ENCODE measurements at places on chromosomes 3 and 15. TPM values are rescaled to one million over a fixed set of nuclear protein-coding genes. Genes with fewer than 3 reads are reported as not detected.
A peak's percentile ranks its signal among the peaks of the same experiment; 100 is the strongest.

DNA sequence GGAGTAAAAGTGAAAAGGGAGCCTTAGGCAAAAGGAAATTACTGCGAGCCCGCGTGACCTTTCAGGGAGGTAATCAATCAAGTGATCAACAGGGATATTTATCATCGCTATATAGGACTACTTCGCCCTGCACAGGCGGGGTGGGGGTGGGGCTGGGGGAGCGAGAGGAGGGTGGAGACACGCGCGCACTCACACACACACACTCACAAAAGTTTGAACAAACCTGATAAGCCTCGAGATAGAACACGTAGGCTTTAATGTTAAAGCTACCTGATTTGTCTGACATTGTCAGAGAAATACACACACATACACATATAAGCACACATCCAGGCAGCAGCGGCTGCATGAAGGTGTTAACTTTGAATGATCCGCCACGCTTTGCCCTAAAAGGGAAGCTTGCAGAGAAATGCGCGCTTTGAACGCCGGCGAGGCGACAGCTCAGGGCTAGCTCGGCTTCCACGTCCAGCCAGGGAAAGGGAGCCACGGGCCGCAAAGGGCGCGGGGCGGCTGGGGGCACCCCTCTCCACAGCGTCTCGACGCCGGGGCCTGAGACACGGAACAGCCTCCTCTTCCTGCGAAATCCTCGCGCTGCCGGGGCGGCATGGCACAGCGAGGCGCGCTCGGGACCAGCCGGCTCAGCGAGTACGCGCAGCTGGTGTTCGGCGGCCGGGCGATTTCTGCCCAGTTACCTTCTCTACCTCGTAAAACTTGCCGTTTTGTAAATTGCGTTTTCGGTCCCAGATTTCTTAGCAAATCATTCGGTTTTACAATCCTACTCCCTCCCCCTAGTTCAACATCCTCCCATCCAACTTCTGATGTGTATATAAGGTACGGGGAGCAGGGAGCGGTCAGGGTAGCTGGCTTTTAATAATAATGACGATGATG lies 4.8 kb upstream of the MECOM start:
- peak; percentile 80 for DNase-seq
- peak overlapping the region; percentile 77 for H3K4me3 ChIP-seq
- H3K4me1 ChIP-seq: peaks cover 4% of the 10 kb centered on the region

- H3K27ac ChIP-seq: no peak overlapping the region
- H3K27me3 ChIP-seq: no peaks in the 10 kb centered on the region
- no peaks in the 10 kb centered on the region for H3K36me3 ChIP-seq
- DNase-seq: no peak
These were observed 42.5 kb upstream of the SPTSSB start for GRCh38 chr3:161413855-161414210.

GRCh38 chr15:65884511-65884910 lies 15.2 kb downstream of the RAB11A start:
- no peaks in the 10 kb centered on the region for H3K27me3 ChIP-seq
- DNase-seq: no peak
- H3K27ac ChIP-seq: no peak overlapping the region
- peaks cover 99% of the 10 kb centered on the region for H3K36me3 ChIP-seq
- H3K4me3 ChIP-seq: no peak overlapping the region

DNA sequence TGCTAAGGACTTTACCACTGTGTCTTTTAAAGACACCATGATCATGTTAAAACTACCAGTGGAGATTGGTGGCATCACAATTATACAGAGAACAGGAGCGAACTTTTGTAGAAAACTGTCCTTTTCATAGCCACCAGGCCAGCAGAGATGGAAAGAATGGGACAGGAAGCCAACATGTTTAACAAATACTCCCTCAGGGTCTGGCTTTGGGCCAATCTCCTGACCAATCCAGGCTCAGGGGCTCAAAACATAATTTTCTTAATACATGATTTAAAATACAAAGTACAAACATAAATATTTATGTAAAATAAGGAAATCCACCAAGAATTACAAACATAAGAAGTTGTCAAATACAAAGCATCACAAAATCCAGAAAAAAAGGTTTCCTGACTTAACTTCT lies 266.0 kb downstream of the VPS13C start:
- no peak overlapping the region for H3K4me3 ChIP-seq
- no peaks in the 10 kb centered on the region for H3K4me1 ChIP-seq
- no peak overlapping the region for H3K27ac ChIP-seq
- no peaks in the 10 kb centered on the region for H3K27me3 ChIP-seq
- DNase-seq: no peak

DNAJA4 gene
- total RNA-seq: 18.6 TPM

DNA sequence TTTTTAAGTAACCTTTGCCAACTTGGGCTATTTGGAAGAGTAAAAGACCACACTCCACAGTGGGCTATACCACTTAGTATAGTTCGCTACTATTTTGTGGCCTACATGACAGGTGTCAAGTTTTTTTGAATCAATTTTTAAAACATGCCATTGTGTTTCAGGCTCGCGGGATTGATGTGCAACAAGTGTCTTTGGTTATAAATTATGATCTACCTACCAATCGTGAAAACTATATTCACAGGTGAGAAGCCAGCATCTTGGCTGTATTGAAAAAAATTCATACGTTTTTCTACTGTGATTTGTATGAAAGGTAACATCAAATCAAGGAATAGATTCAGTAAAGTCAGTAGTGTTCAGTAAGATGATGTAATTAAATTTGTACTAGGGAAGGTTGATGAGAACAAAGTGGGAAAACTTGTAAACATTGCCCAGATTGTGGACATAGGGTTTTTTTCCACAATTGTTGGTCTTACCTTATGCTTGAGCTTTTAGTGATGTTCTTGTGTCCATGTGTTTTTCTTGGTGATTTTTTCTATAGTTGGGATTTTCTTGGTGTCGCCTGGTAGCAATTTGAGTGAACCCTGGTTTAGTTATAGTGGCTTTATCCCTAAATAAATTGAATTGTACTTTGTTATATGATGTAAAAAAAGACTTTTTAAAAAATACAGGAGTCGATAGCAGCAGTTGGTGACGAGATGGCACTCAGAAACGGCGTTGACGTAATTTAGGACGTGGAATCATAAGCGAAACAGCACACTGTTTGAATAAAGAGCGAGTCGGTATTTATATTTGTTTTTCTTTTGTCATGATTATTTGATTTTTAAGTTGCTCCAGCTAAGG lies 4.5 kb downstream of the EIF4A2 start:
- no peak overlapping the region for H3K27ac ChIP-seq
- H3K36me3 ChIP-seq: peaks cover 81% of the 10 kb centered on the region
- DNase-seq: no peak
- H3K27me3 ChIP-seq: no peaks in the 10 kb centered on the region
- H3K4me3 ChIP-seq: peak overlapping the region; percentile 94

- peaks cover 14% of the 10 kb centered on the region for H3K36me3 ChIP-seq
- peak; percentile 87 for DNase-seq
- H3K4me3 ChIP-seq: peak overlapping the region; percentile 89
- peaks cover 3% of the 10 kb centered on the region for H3K4me1 ChIP-seq
These were observed 3.0 kb downstream of the ADAMTS9 start for GRCh38 chr3:64684715-64685261.

GRCh38 chr15:42194513-42194912 lies 13.6 kb downstream of the VPS39 start:
- no peak overlapping the region for H3K4me3 ChIP-seq
- H3K27me3 ChIP-seq: no peaks in the 10 kb centered on the region
- H3K27ac ChIP-seq: no peak overlapping the region
- H3K36me3 ChIP-seq: peaks cover 40% of the 10 kb centered on the region
- no peaks in the 10 kb centered on the region for H3K4me1 ChIP-seq

DNA sequence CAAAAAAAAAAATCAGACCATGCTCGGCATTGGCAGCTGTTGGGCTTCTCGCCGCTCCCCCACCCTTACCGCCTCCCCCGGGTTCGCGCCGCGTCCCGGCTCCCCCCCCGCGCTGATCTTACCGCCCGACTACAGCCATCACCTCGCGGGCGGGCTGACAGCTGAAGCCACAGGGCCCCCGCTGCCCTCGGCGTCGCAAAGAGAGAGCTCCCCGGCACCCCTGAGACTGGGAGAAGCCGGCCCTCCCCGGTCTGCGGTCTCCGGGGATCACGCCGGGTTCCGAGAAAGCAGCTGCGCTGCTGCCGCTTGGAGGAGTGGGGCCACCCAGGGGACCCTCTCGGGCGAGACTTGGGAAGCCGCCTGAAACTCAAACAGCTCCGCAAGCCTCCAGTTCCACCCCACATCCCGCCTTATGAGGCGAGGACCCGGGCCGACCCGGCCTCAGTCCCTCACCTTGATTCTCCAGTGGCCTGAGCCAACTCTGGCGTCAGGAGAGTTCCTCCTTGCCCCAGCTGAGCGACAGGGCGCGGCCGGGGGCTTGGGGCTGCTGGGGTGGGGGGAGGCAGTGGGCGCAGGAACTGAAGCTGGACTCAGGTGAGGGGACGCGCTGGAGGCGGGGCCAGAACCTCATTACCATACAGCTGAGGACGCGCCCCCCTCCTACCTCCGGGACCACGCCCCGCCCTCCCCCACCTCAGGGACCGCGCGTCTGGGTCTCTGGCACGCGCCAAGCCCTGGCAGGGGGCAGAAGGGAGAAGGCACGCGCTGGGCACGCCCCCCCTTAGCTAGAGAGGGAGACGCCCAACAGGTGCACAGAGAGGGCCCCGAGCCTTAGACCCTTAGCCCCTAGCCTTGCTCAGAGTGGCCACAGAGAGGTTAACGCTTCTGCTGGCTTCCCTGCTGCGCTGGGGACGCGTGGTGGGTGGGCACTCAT lies 1.0 kb upstream of the DLL4 start:
- H3K36me3 ChIP-seq: no peaks in the 10 kb centered on the region
- no peak overlapping the region for H3K27ac ChIP-seq
- peaks cover 14% of the 10 kb centered on the region for H3K4me1 ChIP-seq
- peak overlapping the region; percentile 78 for H3K4me3 ChIP-seq
- peak; percentile 90 for DNase-seq
- peaks cover 100% of the 10 kb centered on the region for H3K27me3 ChIP-seq

DNA sequence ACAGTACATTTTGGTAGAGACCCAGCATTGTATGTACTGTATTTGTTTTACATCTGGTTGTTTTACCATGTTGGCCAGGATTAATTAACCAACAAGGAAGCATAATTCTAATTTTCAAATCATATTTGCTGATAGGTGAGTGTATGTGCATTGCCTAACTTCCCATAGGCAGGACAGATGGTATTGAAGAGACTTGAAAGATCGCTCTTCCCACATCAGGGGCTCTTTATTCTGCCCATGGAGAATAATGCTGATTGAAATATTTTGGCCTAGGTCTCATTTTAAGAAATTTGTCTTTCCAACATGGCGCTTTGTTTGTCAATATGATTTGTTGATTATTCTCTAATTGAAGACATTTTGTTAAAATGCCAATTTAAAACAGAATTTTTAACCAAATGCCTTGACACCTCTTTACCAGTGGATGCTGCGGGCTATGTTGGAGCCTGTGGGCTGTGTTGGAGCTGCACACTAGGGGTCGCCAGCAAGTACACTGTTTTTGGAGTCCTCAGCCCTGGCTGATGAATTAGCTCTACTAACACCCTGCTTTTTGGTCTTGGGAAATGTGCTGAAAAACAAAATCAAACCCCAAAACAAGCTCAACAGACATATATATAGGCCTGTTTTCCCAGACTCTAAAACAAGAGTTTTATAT lies 5.3 kb downstream of the P2RY12 start:
- H3K27me3 ChIP-seq: no peaks in the 10 kb centered on the region
- H3K4me3 ChIP-seq: no peak overlapping the region
- no peaks in the 10 kb centered on the region for H3K4me1 ChIP-seq
- DNase-seq: peak; percentile 90
- no peak overlapping the region for H3K27ac ChIP-seq

MUSTN1 gene
- total RNA-seq: 4.4 TPM

DNA sequence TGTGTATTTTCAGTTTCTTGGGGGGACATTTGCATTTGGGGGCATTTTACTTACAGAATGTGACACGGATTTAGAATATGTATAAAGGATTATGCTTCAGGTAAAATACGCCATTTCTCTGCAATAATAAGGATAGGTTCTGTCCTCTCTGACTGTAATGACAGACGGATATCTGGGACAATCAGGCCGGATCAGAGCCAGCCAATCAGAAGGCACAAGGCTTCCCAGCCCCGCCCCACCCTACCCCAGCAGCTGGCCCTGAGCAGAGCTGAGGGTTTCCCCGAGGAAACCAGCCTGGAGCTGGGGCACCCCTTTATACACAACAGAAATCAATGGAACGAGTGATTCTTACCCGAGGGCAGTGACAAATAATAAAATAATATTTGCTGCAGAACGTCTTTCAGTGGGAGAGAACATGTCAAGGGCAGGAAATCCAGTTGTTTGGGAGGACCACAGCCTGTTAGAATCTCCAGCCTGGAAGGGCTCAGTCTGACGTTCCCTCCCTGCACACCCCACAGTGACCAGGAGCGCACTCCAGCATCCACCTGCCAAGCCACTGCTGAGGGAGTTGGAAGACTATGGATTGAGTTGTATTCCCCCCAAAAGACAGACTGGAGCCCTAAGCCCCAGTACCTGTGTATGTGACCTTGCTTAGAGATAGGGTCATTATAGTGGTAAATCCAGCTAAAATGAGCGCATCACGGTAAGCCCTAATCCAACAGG lies 30.3 kb upstream of the SEC13 start:
- H3K36me3 ChIP-seq: no peaks in the 10 kb centered on the region
- H3K4me3 ChIP-seq: no peak overlapping the region
- peaks cover 10% of the 10 kb centered on the region for H3K4me1 ChIP-seq
- H3K27ac ChIP-seq: no peak overlapping the region
- no peaks in the 10 kb centered on the region for H3K27me3 ChIP-seq

GOLGA6D gene
- 0.21 TPM for total RNA-seq

DNA sequence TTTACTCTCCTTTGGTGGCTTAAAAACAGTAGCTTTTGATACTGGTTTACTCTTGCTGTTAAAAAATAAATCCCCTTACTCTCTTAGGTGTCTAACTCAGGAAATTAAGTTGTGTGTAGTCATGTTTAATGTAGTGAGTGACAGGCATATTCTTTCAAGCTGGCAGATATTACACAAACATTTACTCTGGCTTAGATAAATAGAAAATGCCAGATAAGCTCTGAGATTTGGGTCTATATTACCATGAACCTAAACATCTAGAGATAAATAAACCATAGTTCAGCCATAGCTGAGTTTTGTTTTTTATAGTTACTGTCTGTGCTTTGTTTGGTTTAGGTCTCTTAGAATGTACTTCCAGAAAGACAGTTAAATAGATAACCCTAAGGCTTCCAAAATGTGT lies 2.4 kb downstream of the SEMA6D start:
- H3K27ac ChIP-seq: no peak overlapping the region
- H3K27me3 ChIP-seq: no peaks in the 10 kb centered on the region
- H3K4me1 ChIP-seq: peaks cover 6% of the 10 kb centered on the region
- H3K4me3 ChIP-seq: peak overlapping the region; percentile 91

FSIP1 gene
- total RNA-seq: 0.72 TPM

GRCh38 chr3:24684506-24685023 lies 189.9 kb upstream of the THRB start:
- H3K27ac ChIP-seq: no peak overlapping the region
- no peak overlapping the region for H3K4me3 ChIP-seq
- H3K4me1 ChIP-seq: peaks cover 7% of the 10 kb centered on the region

MESP1 gene
- total RNA-seq: not detected

DNA sequence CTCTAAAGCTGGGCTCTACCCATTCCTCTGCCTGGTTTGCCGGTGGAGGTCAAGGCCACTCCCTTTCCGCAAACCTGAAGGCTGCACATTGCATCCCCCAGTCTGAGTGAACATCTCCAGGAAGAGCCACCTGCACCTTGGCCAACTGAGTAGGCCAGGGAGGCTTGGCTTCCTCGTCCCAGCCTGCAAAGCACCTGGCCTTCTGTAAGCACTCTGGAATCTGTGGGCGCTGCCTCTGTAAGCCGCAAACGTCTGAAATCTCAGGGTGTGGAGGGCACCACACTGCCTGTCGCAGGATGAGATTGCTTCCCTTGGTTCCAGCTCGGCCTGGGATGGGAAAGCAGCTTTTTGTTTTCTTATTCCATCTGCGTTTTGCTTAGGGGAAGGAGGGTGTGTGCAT lies 81.3 kb downstream of the SEC22A start:
- H3K4me1 ChIP-seq: no peaks in the 10 kb centered on the region
- no peak overlapping the region for H3K4me3 ChIP-seq
- no peak overlapping the region for H3K27ac ChIP-seq
- no peaks in the 10 kb centered on the region for H3K27me3 ChIP-seq
- H3K36me3 ChIP-seq: no peaks in the 10 kb centered on the region

All from endodermal cell (in vitro differentiated cells).